Heart right ventricle (tissue), 16 donors: ENCODE measurements at places on chromosomes 3 and 15.

DNA sequence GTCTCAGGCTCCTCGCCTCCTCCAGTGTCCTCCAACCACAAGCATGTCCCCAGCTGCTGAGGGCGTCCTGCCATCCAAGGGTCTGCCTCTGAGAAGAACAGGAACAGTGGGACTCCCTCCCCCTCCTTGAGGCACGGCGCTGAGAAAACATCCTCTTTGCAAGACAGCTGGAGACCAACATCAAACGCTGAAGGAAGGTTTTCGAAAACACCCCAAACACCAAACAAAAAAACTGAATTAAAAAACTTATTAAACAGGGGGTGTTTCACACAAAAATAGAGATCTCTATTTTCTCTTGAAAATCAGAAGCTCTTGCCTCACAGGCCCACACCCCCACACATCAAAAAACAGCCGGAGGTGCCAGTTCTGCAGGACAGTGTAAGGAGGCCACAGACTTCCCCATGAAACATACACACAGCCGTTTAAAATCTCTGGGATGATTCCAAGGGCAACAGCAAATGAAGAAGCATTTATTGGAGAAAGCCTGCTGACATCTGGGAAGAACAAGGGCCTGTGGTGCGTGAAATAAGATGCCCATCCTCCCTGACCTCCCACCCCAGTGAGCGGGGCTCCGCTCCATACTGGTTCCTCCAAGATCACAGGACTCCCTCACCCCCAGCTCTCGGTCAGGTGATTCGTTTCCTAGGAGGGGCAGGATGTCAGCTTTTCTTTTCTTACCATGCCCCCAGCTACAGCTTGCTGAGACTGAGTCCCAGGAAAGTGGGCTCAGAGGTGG, 71.3 kb downstream of the NUP210 start:
- DNase-seq, result no peak

DNA sequence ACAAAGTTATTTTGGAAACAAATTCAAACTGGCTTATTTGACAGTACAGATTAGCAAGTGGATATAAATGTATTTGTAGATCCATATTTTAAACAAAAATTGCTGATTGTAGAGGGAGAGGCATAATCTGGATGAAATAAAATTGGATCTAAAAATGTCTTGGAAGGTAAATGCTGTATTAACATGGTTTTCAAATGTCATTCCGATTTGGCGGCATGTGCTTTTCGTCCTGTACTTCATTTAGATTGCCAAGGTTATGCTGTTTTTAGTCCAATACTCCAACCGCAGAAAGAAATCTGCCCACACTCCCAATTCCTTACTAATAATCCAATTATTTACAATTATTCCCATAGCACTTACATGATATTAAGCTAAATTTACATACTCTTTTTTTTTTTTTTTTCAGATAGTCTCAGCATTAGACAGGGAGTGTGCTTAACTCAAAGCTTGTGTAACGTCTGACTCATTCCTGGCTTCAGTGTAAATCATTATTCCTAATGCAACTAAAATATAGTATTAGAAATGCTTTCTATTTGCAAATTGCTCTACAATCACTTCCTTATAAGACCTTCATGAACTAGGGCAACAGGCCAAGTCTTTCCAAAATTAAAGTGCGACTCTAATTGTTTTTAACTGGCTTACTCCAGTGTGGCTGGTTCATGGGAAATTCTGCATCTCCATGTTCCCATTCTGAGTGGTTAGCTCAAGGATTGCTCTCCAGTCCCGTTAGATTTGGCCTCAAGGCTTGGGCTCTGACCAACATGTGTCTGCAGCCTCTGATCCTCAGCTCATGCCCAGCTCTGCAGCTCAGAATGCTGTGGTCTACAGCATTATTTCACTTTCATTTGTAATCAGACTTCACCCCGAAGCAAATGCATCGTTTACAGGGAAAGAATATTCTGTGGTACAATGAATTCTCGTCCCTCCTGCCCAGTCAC, 103.9 kb downstream of the FBN1 start:
- peak; percentile 18 for DNase-seq

DNA sequence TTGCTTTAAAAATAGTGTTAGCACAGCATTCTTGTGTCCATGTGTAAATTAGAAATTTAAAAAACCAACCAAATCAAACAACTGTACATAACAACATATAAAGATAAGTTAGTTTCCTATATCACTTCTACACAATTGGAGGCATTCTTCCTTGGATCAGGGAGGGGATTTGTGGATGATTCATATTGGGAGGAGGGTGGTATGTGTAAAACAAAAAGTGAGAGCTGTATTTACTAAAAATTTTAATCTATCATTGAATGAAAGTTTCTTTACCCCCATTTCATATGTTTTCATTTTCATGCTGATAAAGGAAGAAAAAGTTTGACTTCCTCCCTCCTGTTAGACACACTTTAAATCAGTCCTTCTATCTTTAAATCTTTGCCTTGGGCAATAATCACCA, 325.0 kb downstream of the SATB1 start:
- no peak for DNase-seq

DNA sequence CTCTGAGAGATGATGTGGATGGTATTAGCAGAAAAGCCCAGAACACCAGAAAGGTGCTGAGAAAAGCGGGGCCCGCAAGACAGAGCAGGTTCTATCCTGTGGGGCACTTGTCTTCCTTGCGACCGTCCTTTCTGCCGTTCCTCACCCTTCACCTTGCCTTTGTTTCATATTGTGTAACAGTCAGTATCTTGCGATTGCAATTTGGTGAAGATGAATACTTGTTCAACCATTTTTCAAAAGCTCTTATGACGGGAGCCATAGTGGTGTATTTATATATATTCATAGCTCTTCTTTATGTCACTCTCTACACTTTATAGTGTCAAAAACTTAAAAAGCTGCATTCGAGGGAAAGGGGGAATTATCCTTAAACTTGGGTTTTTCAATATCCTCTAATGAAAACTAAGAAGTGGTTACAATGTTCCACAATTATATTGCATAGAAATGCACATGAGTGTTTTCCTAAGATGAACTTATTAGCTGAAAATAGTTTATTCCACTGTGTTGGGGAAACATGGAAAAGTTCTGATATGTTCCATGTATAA, 797 bp downstream of the MAP3K13 start:
- DNase-seq, result no peak

DNA sequence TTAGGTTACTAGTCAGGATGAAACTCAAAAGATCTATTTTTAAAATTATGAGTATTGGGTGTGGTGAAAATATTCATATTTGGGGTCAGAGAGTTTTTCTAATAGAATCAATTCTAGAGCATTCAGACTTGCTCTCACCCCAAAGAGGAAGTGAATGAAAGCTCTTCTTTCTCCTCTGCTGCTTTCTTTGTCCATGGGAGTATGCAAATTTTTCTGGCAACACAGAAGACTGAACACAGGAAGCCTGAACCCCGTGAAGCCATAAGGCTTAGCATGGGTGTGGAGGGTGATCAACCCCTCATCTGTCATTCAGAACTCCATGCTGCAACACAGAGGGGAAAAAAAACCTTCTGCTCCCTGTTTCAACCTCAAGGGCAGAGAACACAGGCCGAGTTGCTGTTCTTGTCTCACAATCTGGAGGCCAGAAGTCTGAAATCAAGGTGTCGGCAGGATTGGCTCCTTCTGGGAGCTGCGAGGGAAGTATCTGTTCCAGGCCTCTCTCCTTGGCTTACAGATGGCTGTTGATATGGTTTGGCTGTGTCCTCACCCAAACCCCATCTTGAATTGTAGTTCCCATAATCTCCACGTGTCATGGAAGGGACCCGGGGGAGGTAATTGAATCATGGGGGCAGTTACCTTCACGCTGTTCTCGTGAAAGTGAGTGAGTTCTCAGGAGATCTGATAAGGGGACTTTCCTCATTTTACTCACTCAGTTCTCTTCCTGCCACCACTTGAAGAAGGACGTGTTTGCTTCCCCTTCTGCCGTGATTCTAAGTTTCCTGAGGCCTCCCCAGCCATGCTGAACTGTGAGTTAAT, 33.7 kb upstream of the CD47 start:
- no peak for DNase-seq

GRCh38 chr3:20310629-20311028, 124.6 kb upstream of the SGO1 start:
- peak; percentile 85 for DNase-seq

GRCh38 chr3:101011136-101011535, 17.9 kb upstream of the ABI3BP start:
- no peak for DNase-seq

GRCh38 chr3:194536871-194537637, 50.3 kb upstream of the ATP13A3 start:
- DNase-seq, result no peak

- no peak for DNase-seq
Observed at GRCh38 chr3:77304700-77305021, 264.8 kb downstream of the ROBO2 start.

DNA sequence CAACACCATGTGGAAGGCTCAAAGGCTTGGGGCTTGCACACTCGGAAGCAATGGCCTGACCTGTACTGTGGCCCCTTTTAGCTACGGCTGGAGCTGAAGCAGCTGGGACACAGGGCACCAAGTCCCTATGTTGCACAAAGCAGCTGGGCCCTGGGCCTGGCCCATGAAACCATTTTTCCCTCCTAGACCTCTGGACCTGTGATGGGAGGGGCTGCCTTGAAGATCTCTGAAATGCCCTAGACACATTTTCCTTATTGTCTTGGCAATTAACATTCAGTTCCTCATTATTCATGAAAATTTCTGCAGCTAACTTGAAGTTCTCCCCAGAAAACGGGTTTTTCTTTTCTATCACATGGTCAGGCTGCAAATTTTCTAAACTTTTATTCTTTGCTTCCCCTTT, 85.6 kb upstream of the ALDH1A3 start:
- DNase-seq, result no peak

- no peak for DNase-seq
Observed at GRCh38 chr3:20096135-20096685, 56.0 kb downstream of the KAT2B start.

GRCh38 chr15:80804970-80805495, 25.9 kb downstream of the CEMIP start:
- DNase-seq, result no peak
